NCI-H2171 (cell line): ENCODE measurements at places on chromosomes 4 and X.

DNA sequence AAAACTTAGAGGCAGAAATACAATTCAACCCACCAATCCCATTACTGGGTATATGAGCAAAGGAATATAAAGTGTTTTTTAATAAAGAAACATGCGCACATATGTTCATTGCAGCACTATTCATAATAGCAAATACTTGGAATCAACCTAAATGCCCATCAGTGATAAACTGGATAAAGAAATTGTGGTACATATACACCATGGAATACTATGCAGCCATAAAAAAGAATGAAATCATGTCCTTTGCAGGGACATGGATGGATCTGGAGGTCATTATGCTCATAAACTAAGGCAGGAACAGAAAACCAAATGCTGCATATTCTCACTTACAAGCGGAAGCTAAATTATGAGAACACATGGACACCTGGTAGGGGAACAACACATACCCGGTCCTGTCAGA, 807.7 kb upstream of the INTU start:
- no peak for DNase-seq

- no peak for DNase-seq
Observed at GRCh38 chr4:165209796-165210195, 2.4 kb downstream of the KLHL2 start.

GRCh38 chr4:165612936-165613335, 234.1 kb downstream of the CPE start:
- DNase-seq = no peak

DNA sequence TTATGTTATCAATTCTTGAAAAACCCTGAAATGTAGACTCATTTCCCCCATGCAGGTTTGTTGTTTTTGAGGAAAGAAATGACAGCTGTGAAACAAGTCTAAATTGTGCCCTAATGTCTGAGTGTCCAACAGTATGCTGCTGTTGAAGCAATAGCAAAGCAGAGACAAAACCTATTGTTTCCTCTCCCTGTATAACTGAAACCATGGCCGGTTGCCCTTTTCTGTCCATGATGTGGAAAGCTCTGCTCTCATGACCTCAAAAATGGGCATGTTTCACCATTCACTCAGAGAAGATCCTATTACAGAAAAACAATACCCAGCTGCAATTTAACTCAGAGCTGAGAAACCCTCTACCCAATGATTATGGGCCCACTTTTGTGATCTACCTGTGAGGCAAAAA, 312.6 kb upstream of the FTHL17 start:
- DNase-seq = no peak

GRCh38 chrX:119684916-119685224, 8.1 kb downstream of the SEPTIN6 start:
- no peak for DNase-seq

DNA sequence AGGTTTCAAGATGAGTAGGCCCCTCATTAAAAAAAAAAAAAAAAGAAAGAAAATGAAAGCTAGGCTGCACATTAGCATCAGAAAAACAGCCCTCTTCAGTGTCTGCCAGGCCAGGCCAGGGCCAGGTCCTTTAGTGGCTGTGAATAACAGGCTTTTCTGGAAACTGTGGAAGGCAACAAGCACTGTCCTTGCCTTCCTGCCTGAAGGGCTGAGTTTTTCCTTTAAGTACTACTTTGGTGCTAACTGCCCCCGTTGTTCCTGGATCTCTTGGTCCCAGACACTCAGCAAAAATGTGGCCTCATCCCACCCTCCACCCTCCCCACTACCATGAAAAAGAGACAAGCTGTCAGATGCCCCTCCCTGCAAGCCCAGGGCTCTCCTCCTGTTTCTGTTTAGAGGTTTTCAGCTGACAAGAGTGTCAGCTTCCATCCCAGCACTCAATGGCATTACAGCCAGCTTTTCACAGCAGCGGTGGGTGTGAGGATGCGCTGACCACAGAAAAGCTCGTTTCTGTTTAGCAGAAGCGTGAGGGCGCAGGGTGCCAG, 174.2 kb downstream of the NHS start:
- no peak for DNase-seq
